HL-60 (cell line): ENCODE measurements at places on chromosomes 7 and 10.

GRCh38 chr7:66198956-66199355 lies 6.2 kb upstream of the TPST1 start:
- no peak for DNase-seq

GRCh38 chr7:95545673-95546072 lies 50.6 kb downstream of the PDK4 start:
- DNase-seq = no peak

DNA sequence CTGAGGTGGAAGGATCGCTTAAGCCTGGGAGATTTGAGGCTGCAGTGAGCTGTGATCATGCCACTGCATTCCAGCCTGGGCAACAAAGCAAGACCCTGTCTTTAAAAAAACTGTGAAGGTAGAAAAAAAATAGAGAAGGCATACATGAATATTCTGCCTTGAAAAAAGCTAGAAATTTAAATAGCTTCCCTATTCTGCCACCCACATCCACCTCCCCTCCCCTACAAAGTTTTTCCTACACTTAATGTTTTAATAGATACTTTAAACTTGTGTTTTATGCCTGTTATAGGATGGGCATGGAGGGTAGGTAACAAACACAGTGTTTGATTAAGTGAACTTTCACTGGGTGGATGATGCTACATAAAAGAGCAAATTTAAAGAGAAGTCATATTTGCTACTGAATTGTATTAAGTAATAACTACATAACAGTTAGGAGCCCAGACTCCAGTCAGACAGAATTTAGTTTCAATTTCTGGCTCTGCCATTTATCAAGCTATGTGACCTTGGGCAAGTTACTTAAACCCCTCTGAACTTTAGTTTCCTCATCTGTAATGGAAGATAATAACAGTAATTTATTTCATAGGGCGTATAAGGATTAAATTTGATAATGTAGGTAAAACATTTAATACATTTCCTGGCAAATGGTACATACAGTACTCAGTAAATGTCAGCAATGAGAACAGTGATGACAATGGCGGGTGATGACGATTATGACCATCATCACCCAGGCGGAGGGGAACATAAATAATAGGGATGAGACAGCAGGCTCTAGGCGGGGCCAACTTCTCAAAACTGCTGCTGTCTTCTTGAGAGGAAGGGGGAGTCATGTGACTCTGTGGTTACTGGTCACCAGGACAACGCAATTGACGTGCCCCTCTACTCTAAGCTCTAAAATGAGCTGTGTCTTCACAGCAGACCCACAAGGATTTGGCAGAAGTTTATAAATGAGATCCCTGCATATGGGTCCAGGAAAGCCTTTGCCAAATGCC lies 15.8 kb downstream of the DNMBP start:
- DNase-seq = peak; percentile 80

DNA sequence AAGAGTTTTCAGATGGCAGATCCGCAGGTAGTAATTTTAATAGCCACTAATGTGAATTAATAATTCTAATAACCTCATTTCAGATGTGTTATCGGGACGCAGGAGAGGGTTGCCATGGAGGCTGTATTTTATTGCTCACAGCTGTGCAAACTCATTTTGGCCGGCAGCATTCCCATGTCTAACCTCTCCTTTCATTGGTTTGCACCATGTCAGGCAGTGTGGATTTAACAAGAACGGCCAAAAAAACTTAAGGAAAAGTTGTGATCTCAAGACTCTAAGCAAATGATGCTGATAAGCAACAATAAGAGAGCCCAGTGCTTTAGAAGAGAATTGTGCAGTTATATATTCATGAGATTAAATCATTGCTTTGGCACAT lies 88.7 kb upstream of the NRP1 start:
- DNase-seq = no peak

- DNase-seq = no peak
These were observed 25.3 kb upstream of the PPIF start for GRCh38 chr10:79321951-79322350.

- no peak for DNase-seq
These were observed 74.0 kb upstream of the EN2 start for GRCh38 chr7:155383756-155384491.

GRCh38 chr7:127995156-127995880 lies 35.9 kb downstream of the LRRC4 start:
- no peak for DNase-seq

GRCh38 chr7:15130666-15131541 lies 228.4 kb upstream of the DGKB start:
- DNase-seq = no peak

- DNase-seq = no peak
These were observed 91.4 kb upstream of the DIP2C start for GRCh38 chr10:780536-781524.

GRCh38 chr10:454860-455259 lies 234.6 kb downstream of the DIP2C start:
- DNase-seq = no peak

DNA sequence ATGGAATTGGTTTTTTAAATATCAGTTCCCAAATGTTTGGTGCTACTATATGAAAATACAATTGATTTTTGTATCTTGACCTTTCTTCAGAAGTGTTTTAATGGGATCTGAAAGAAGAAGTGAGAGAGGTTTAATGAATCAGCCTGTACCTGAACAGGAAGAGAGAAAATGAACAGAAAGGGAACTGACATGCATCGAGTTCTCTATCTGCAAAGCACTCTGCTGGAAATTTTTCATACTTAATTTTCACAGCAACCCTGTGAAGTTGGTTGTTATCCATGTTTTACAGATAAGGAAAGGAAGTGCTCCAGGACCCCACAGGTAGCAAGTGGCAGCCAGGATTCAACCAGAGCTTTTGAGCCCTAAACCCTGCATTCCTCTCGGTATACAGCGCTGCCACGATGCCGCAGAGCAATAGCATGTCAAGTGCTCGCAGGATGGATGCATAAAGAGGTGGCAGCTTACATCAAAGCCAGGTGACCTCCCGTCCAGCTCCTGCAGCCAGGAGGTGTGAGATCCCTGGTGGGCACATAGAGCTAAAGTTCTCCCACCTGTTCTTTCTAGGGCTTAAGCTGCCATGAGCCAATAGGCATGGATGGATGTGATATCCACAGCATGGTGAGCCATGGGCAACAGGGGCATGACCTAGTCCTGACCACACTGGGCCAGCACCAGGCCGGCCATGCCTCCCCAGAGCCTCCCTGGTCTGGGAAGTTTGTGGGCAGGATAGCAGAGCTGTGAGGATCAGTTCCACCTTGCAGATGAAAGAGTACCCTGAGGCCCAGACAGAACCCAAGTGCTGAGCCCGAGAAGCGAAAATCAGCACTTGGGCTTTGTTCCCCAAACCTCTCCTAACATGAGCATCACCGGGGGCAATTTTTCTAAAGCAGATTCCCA lies 57.2 kb downstream of the CALML3 start:
- peak; percentile 12 for DNase-seq

DNA sequence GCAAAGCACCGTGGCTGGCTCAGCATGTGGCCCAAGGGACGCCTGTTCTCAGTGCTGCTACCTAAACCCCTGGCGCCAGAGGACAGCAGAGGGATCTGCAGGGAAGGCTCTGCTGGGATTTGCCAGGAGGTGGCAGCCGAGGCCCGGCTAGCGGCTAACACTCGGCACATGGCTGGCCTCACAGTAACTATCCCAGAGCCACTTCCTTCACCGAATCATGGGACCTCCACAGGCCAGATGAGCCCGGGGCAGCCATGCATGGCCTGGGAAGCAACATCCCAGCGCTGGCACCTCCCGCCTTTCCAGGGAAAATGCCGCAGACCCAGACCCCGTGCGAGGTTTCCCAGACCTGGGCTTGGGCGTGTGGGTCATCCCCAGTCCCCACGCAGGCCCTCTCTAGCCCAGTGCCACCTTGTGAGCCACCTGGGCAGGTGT lies 36.4 kb downstream of the DPYSL4 start:
- peak; percentile 89 for DNase-seq

DNA sequence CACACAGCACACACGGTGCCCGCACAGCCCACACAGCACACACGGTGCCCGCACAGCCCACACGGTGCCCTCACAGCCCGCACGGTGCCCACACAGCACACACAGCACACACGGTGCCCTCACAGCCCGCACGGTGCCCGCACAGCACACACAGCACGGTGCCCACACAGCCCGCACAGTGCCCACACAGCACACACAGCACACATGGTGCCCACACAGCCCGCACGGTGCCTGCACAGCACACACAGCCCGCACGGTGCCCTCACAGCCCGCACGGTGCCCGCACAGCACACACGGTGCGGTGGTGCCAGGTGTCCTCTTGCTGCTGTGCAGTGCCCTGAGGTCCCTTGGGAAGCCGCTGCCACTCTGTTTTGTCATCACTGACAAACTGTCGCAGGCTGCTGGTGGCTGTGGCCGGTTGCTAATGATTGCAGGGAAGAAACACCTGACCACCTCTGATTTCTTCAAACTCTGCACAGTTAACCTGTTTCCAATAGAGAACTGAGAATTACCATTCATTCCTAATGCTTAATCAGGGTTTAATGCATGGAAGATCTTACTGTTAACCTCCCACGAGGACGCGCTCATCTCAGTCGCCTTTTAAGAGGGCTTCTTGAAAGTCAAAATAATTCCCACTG lies 66.9 kb downstream of the GLRX3 start:
- no peak for DNase-seq

DNA sequence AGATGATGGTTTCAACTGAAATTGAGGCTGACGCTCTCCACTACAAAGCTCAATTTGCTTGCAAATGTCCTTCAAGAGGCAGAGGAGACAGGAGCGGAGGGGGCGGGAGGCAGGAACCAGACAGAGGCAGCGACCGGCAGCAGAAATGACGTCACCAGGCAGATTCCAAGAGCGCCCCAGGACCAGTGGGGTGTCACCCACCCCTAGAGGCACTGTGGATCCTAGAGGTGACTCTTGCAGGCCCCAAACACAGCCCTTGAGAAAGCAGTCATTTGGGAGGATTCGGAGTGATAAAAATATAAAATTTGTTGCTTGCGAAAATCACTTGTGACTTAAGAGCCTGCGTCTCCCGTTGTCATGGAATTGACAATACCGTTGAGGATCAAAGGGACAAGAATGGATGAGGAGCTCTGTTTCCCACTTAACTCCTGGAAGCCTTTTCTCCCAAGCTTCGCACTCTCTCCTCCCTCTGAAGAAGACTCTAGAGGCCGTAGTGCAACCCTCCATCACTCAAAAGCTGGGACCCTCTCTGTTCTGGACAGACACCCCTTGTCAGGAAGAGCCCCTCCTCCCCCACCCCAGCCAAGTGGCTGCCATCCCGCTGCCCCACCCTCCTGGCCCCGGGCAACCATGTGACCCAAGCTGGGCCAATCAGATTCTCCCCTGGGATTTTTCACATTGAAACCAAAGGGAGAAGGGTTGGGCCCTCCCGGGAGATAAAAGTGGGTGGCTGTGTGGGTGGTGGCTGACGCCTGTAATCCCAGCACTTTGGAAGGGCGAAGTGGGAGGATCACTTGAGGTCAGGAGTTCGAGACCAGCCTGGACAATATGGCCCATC lies 16.3 kb upstream of the SLC29A4 start:
- no peak for DNase-seq

DNA sequence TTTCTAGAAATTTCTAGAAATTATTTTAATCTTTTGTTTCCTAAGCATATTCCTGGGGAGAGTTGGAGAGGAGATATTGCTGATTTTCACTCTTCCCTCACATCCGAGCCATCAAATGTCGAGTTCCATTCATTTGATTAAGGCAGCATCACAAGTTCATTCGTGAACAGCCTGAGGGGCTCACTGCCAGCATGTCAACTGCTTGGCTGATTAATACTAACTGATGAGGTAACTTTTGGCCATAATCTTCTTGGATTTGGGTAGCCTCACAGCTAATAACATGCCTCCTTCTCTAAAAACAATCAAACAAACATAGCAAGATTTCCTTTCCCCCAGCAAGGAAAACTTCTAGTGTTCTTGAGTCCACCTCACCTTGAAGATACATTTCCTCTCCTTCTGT lies 87.1 kb upstream of the AFAP1L2 start:
- DNase-seq = no peak

DNA sequence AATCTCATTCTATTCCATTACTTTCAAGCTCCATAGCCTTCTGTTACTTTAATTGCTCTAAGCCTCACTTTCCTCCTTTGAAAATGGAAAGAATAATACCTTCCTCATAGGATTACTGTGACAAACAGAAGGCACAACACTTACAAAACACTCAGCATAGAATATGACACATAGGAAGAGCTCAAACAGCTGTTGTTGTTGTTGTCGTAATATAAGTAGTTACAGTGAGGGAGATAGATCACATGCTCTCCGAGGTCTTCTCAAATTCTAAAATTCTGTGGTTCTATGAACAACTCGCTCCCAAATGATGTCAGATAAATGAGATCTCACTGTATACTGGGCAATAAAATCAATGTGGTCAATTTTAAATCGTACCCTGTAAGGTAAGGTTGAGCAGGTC lies 1049.3 kb upstream of the C7orf33 start:
- DNase-seq = no peak

GRCh38 chr7:129108581-129108980 lies 35.9 kb upstream of the TSPAN33 start:
- no peak for DNase-seq

- DNase-seq = no peak
These were observed 38.6 kb upstream of the TNKS2 start for GRCh38 chr10:91759581-91759986.

DNA sequence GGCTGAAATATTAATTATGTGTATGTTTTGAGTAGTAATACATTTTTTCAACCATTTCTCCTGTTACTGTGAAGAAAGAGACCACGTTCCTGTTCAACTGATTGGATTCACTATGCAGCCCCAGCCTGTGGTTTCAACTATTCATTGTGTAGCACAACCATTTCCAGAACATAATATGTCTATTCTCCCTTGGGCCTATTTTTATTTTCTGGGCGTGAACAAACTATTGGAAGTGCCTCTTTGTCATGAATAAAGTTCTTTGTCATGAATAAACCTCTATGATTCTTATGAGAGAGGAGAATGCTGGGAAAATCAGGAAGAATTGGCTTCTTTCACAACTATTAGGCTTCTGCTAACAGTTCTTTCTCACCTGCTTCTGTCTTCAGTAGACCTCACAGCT lies 152.4 kb downstream of the GNAT3 start:
- no peak for DNase-seq

GRCh38 chr7:51160990-51161615 lies 155.5 kb downstream of the COBL start:
- DNase-seq = peak; percentile 35

- DNase-seq = no peak
These were observed 56.3 kb upstream of the TMEM72 start for GRCh38 chr10:44854693-44855350.

- DNase-seq = no peak
These were observed 185.2 kb downstream of the SKIDA1 start for GRCh38 chr10:21340331-21340730.

- DNase-seq = no peak
These were observed 2.5 kb upstream of the ODAD2 start for GRCh38 chr10:28001353-28001752.

GRCh38 chr10:71143170-71143569 lies 69.2 kb upstream of the UNC5B start:
- no peak for DNase-seq

DNA sequence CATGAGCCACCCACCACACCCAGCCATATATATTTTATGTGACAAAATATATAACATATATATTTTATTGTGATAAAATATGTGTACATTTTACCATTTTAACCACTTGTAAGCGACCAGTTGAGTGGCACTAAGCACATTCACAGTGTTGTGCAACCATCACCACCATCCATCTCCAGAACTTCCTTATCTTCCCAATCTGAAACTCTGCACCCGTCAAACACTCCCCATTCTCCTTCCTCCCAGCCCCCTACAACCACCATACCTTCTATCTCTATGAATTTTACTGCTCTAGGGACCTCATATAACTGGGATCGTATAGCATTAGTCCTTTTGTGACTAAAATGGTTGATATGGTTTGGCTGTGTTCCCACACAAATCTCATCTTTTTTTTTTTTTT lies 20.8 kb upstream of the CYTH3 start:
- DNase-seq = peak; percentile 35
